Activated naive CD4-positive, alpha-beta T cell treated with anti-CD3 and anti-CD28 coated beads, Interleukin-2, amount 50 U/mL, for 72 hours (primary cell): ENCODE measurements at places on chromosomes 3 and 15.
A peak's percentile ranks its signal among the peaks of the same experiment; 100 is the strongest.

- no peak for DNase-seq
Observed at GRCh38 chr3:27717200-27717852, 4.8 kb downstream of the EOMES start.

- DNase-seq: no peak
Observed at GRCh38 chr3:108208831-108209230, 13.4 kb downstream of the IFT57 start.

- no peak for DNase-seq
Observed at GRCh38 chr3:106570426-106570825, 701.6 kb upstream of the CBLB start.

DNA sequence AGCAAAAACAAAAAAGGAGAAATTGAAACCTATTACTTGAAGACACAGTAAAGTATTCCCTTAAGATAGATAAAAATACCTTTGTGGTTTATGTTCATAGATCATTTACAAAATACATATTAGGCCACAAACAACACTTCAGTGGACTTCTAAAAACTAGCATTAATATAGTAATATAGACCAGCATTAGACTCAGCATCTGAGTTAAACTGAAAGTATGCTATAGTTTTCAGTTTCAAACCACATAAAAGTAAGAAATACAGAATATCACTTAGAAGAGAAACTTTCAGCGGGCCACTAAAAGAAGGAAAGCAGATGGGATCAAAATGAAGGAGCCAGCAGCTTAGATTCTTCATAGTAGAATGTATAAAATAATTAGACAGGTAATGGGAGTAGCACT, 86.6 kb downstream of the MSL2 start:
- no peak for DNase-seq

DNA sequence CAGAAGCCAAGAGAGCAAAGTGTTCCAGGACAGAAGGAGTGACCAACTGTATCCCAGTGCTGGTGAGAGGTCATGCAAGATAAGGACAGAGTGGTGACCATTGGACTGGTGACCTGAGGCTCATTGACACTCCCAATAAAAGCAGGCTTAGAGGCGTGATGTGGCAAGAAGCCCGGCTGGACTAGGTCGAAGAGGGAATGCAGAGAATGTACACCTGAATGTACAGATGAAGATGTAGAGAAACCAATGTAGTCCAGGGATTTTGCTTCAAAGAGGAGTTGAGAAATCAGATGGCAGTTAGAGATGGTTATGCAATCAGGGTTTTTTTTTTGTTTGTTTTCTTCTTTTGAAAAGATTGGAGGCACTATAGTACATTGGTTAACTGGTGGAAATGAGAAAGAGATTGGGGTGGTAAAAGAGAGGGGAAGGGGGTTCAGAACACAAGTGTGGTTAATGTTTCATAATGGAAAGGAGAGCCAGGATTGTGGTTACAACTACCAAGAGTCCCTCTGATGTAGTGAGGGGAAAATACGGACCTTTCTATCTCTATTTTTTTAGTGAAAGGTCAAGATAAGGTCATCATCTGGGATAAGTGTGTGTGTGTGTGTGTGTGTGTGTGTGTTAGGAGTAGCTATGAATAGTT, 23.3 kb downstream of the ST3GAL6 start:
- no peak for DNase-seq

DNA sequence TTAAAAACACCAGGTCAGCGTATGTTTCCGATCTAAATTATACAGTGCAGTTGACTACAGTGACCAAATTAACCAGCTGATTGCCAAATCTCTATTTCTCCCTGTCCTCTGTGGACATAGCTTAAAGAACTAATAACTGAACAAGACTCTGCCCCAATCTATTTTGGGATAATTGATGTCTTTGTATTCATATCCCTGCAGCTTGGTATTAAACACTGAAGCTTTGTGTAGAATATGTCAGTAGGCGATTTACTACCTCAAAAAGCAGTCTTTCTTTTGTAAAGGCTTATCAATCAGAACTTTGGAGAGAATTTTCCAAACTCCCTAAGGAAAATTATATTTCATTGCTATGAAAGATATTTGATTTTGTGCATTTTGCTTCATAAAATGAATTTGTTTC, 258.2 kb downstream of the SOX2 start:
- DNase-seq: no peak

DNA sequence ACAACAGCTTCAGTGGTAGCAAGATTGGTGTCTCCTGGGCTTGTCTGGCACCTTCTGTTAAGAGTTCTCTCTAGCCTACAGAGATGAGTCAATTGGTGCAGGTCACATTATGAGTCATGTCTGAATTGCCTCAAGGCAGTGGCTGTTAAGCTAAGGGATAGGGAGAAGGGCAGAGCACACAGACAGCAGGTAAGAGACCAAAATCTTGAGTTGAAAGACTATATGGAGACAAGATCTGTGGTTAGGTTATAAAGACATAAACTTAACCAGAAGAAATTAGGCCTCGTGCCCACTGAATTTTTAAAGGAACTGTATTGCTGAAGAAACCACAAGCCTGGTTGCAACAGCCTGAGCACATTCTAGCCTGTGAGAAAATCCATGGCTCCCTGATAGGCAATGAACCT, 19.2 kb upstream of the KPNA1 start:
- peak; percentile 62 for DNase-seq

DNA sequence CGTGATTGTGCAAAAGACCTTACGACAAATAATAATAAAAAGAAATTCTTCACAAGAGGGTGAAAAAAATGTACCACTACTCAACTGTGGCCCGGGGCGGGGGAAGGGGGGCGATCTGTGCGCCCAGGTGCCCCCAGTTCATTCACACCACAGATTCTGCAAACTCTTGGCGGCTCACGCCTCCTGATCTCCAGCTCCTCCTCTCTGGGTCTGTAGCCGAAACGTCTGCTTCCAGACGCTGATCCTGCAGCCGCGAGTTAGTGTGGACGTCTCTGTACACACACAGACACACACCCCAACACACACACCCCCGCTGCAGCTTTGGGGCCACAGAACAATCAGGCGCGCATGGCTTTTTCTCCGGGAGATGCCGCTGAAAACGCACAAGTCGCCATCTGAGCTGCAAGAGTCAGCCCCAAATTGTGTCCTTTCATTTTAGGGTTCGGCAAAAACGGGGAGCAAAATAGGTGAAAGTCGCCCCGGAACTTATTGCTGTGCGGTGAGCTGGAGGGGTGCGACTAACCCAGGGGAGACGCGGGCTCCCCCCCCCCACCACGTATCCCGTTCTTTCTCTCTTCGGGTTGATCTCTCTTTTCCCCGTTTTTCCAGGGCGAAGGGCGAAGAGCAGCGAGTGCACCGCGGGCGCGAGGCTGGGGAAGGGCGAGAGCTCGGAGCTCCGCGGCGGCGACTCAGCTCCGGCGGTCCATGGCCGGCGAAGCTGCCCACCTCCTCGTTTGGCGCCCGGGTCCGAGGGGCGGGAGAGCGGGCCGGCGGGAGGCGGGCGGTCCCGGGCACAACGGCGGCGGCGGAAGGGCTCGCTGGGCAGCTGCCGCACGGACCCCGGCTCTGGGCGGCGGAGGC, 505 bp upstream of the WNT5A start:
- no peak for DNase-seq

- DNase-seq: no peak
Observed at GRCh38 chr15:42371096-42371495, 11.8 kb downstream of the CAPN3 start.

DNA sequence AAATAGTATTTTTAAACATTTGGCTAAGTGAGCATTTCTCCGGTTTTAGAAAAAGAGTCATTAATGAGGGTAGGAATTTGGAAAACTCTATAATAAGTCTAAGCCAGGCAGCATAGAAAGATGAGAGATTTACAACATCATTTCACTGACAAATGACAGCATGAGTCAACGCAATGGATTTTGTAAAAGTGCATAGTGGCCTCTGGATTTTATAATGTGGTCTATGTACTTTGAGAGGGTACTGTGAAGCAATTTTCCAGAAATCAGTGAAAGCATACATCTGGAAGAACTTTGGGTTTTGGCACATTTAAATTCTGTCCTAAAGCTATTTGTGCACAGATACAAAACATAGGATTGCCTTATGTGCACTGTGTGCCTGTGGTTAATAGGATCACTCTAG, 130.8 kb upstream of the CCNL1 start:
- no peak for DNase-seq

DNA sequence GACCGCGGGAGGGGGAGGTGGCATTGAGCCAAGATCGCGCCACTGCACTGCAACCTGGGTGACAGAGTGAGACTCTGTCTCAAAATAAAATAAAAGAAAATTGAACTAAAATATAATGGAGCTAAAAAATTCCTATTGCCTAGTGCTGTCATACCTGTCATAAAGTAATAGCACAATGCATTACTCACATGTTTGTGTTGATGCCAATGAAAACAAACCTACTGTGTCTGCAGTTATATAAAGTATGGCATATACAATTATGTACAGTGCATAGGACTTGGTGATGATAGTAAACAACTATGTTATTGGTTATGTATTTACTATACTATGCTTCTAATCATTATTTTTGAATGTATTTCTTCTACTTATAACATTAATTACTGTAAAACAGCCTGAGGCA, 411.6 kb downstream of the CADM2 start:
- no peak for DNase-seq
